ENCODE measurements at places on chromosomes 12 and 14. TPM values are rescaled to one million over a fixed set of nuclear protein-coding genes. Genes with fewer than 3 reads are reported as not detected.

DNA sequence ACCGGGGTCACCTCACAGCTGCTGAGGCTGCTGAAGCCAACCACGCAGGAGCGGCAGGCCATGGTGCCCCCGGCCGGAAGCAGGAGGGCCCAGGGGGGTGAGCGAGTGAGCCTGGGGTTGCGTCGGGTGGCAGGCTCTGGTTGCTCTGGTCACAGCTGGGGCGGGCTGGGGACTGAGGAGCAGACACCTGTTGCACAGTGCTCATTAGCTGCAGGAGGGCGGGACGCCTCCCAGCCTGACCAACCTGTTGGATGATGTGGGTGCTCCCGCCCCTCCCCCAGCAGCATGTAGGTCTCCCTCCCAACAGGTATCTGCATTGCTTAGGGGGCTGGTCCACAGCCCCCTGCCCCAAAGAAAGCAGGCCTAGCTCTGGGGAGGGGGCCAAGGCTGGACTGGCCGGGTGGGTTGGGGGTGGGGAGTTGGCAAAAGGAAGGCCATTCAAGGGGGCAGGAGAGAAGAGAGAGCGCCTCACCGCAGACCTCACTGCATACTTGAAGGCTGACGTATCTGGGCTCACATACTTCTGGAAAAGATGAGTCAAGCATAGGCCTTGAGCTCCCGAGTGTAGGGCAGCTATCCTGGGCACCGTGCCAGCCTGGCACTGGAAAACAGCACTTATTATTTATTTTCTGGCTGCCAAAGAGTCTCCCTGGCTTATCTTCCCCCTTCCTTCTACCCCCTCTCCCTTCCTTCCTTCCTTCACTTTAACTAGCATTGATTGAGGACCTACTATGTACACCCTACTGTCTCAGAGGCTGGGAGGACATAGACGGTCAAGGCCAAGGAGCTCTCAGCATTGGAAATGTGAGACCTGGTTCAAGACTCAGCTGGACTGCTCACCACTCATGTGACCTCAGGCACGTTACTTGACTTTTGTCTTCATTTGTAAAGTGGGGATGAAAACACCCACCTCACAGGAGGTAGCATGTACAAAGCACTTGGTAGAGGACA, at the start of gene KRT80:
Gene KRT80, minus strand, starts transcription at position 174 of the 951 bp plus-strand sequence. Its CDS starts 112 bp downstream, at position 62.
- no peaks in the 10 kb centered on the region for H3K27me3 ChIP-seq
- no peak for DNase-seq
- no peaks in the 10 kb centered on the region for H3K36me3 ChIP-seq
- no peak within 1 kb of the TSS for H3K4me3 ChIP-seq
- H3K27ac ChIP-seq = no peak within 1 kb of the TSS
- no peaks in the 10 kb centered on the region for H3K4me1 ChIP-seq

KRT79 gene
- not detected for total RNA-seq

TMEM229B gene
- total RNA-seq = 0.12 TPM

AICDA gene
- not detected for total RNA-seq

DNA sequence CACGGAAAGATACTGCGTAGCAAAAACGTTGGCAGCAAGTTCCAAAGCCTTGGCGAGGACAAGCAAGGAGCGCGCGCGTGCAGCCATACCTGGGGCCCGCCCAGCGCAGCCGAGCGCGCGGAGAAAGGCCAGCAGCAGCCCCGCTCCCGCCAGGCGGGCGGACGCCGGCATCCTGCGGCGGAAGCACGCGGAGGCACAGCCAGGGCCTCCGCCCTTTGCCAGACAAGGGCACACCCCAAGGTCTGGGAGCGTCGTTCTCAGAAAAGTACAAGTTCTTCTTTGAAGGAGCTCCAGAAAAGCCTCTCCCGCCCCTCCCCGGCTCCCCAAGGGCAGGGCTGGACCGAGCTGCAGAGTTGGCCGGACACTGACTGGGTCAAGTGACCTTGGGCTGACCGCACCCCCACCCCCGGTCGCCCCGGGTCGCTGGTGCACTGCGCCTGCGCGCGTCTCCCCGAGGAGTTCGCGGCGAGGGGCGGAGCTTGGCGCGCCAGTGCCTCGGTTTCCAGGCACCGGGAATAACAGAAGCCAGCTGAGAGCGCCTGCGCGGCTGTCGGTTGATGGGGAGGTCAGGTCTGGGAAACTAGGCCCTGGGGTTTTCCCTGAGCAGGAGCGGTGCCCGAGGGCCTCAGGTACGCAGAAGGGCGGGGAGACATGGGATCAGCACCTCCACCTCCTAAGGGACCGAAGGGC, at the start of gene ZC2HC1C:
Gene ZC2HC1C, plus strand, starts transcription at position 521 of the 690 bp plus-strand sequence. CDS start 933 bp downstream, outside the sequence.
- peak within 1 kb of the TSS; percentile 58 for H3K4me3 ChIP-seq
- peaks cover 12% of the 10 kb centered on the region for H3K4me1 ChIP-seq
- H3K27ac ChIP-seq = no peak within 1 kb of the TSS
- no peaks in the 10 kb centered on the region for H3K36me3 ChIP-seq

DNA sequence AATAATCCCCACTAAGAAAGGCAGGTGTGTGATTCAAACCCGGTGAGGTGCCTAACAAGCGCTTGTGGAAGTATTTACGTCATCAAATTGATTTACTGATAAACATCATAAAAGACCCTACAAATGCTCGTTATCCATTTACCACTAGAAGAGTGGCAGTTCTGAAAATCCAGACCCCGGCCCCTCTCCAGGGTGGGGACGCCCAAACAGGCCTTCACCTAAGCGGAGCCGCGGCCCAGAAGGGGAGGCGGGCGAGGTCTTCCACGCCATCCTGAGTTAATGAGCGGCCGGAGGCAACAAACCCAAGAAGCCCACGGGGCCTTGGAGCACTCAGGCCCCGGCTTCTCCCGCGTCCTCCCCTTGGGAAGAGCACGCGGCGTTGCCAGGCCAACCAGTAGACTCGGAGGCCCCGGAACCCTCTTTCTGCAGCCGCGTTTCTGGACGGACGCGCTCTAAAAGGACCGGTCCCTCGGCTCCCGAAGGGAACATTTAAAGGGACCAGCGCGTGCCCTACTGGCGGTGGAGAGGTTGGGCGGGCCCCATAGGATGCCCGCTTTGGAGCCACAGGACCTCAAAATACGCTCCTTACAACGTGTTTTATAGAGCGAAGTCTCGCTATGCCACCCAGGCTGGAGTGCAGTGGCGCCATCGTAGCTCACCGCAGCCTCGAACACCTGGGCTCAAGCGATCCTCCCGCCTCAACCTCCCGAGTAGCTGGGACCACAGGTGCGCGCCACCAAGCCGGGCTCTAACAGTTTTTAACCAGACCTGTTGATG, 3.5 kb downstream of the PTPN21 start:
- peaks cover 16% of the 10 kb centered on the region for H3K4me1 ChIP-seq
- no peak overlapping the region for H3K27ac ChIP-seq
- DNase-seq = peak; percentile 77
- peaks cover 16% of the 10 kb centered on the region for H3K27me3 ChIP-seq

P2RX4 gene
- 10.3 TPM for total RNA-seq

DNA sequence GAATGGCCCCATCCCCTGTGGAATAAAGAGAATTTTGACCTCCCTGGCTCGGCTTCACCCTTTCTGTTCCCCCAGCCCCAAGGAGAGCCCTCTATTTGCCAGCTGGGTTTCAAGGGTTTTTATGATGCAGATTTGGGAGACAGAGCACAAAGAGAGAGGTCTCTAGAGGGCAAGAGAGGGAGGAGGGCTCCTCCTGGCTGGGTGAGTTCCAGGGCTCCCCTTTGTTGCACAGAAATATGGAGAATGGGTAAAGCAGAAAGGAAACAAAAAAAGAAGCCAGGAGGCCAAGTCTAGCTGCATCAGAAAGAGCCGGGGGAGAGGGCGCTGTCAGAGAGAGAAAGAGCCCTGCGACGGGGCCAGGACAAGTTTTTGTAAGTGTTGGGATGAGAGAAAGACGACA, 319.6 kb upstream of the RTL1 start:
- peaks cover 35% of the 10 kb centered on the region for H3K4me1 ChIP-seq
- peak; percentile 76 for DNase-seq
- H3K27ac ChIP-seq = peak overlapping the region; percentile 50
- H3K36me3 ChIP-seq = no peaks in the 10 kb centered on the region
- peak overlapping the region; percentile 9 for H3K4me3 ChIP-seq

PAX9 gene
- not detected for total RNA-seq

DNA sequence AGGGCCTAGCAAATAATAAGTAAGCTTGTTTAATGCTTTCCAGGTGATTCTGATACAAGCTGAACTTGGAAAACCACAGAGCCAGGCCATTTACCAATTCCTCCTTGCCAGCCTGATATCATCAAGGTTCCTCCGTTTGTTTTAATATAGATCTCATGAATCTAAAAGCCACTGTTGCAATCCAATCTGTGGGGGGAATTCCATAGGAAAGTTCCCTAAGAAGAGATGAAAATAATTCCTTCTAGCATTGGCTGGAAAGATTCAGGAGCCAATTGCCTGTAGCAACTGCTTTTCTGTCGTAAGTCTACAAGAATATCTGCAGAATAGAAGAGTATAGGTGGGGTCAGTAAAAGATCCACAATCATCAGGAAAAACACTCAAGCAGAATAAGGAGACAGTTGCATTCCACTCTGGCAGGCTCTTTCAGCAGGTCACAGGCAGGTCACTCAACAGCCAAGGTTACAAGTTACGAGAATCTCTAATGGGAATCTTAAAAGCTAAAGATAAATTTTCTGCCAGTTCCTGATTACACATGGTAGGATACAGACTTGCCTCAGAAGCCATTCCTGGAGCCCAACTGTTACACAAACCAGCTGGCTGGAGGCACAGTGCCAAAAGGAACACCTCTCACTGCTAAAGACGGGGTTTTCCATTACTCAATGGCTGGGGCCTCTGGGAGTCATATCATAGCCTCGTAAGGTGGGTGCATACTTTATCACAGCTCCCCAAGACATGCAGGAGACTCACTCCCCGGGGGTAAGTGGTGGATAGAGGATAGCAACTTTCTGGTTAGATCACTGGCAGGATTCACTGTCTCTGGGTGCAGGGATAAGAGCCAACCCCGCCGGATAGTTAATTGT, 43.6 kb downstream of the FGD6 start:
- H3K27me3 ChIP-seq = no peaks in the 10 kb centered on the region
- DNase-seq = no peak
- peaks cover 8% of the 10 kb centered on the region for H3K4me1 ChIP-seq
- peaks cover 3% of the 10 kb centered on the region for H3K36me3 ChIP-seq

DNA sequence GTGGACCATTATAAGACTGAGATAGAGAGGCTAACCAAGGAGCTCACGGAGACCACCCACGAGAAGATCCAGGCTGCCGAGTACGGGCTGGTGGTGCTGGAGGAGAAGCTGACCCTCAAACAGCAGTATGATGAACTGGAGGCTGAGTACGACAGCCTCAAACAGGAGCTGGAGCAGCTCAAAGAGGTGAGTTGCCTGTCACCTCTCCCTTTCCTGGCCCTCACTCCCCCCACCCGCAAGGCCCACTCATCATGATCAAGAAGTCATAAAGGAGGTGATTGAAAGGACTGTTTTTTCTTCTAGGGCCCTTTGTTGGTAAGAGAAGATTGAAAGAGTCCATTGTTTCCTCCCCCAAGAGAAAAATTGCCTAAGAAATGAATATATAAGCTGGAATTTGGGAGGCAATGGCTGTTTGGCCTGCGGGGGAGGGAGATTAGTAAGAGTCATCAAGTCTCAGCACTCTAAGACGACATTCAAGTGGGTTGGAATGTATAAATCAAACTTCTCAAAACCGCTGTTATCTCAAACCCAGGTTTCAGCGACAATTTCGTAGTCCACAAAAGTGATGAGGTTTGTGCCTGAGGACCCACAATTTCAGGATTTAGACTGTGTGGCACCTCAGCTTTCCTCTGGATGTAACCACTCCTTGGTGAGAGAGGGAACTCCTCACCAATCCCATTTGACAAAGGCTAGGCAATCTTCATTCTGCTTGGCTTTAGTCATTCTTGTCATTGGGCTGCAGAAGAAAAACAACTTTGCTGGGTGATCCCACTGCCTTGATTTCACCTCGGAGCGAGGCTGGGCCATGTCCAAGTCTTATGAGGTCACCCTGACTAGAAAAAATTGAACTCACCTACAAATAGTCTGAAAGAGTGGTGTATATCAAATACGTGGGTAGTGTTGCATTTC, 966 bp downstream of the BICD1 start:
- H3K27me3 ChIP-seq = no peaks in the 10 kb centered on the region
- H3K4me3 ChIP-seq = peak overlapping the region; percentile 84
- peak; percentile 48 for DNase-seq
- H3K27ac ChIP-seq = peak overlapping the region; percentile 86
- H3K36me3 ChIP-seq = no peaks in the 10 kb centered on the region

- peak; percentile 51 for DNase-seq
- H3K27ac ChIP-seq = no peak overlapping the region
- no peaks in the 10 kb centered on the region for H3K36me3 ChIP-seq
- peaks cover 5% of the 10 kb centered on the region for H3K4me1 ChIP-seq
Observed at GRCh38 chr14:99246536-99247097, 25.4 kb downstream of the BCL11B start.

DNA sequence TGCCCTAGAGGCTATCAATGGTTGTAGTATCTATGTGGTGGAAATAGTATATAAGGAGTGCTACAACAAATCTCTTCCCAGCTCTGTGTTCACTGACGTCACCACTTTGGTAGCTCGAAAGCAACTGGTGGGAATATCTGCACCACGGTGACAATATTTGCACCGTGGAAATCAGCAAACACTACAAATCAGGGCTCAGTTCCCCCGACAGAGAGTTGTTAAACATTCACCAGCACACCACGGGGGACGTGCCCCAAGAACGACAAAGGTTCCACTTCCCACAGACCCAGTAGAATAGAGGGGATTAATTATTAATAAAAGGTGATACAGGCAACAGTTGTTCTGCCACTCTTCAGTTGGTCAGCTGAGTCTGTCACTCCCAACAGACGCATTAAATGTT, 98.4 kb downstream of the CCDC60 start:
- DNase-seq = no peak
- H3K27me3 ChIP-seq = no peaks in the 10 kb centered on the region

DNA sequence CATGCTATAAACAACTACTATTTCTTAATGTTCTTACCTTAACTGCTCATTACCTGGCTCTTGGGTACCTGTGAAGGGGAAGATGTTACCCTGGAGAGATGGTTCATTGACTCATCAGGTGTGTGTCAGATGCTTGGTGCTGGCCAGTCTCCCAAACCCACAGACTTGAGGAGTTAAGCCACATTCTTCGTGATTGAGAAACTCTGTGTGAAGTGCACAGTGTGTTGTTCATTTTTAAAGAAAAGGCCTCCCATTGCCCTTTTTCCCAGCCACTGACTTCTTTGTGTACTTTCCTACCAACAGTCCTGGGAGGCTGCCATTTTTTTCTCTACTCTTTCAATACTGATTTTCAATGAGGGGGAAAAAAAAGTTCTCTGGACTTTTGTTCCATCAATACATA, 3.2 kb downstream of the MGST1 start:
- H3K4me3 ChIP-seq = peak overlapping the region; percentile 77
- DNase-seq = peak; percentile 59
- H3K27me3 ChIP-seq = no peaks in the 10 kb centered on the region

SLCO1B3 gene
- total RNA-seq = not detected

DNA sequence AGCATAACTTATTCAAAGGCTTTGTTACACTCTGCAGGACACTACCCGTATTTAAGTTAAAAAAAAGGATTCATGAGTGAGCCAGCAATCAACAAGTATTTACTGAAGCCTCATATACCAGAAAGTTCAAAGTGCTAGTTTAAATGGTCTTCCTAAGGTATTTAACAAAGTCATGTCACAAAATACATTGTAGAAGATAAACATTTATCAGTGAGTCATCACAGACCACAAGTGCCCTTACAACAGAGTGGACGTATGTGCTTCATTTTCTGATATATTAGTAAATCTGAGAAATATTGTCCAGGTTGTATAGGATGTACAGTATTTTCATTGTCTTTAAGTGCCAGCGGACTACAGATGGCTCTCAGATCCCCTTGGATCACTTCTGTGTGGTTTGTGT, 24.2 kb downstream of the FLRT2 start:
- DNase-seq = no peak
- no peaks in the 10 kb centered on the region for H3K36me3 ChIP-seq
- H3K4me1 ChIP-seq = no peaks in the 10 kb centered on the region
- no peaks in the 10 kb centered on the region for H3K27me3 ChIP-seq
- no peak overlapping the region for H3K27ac ChIP-seq

GRCh38 chr14:105701456-105702274, 175.3 kb downstream of the TMEM121 start:
- H3K27ac ChIP-seq = no peak overlapping the region
- no peaks in the 10 kb centered on the region for H3K27me3 ChIP-seq
- no peak for DNase-seq
- no peaks in the 10 kb centered on the region for H3K4me1 ChIP-seq
- no peaks in the 10 kb centered on the region for H3K36me3 ChIP-seq
